Hematopoietic multipotent progenitor cell treated with erythropoietin and hydrocortisone succinate and interleukin-3 and kit ligand, for 8 days (in vitro differentiated cells): ENCODE measurements at places on chromosomes 3 and 15.

DNA sequence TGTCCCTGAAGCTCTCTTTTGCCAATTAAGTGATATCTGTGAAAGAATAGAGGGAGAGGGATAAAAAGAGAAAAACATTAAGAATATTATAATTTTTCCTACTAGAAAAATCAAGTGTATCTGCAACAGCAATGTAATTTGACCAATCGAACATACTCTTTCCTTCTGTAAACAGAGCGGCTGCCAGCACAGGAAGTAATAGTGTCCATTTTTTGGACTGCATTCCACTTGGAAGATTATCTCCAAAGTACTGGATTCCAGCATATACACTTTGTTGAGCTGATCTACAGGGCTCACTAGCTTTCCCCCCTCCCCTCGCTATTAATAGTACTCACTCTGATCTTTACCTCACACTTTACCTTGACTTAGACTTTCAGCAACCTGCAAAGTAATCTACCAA is 90.4 kb downstream of the SUCLG2 start:
- DNase-seq: no peak

DNA sequence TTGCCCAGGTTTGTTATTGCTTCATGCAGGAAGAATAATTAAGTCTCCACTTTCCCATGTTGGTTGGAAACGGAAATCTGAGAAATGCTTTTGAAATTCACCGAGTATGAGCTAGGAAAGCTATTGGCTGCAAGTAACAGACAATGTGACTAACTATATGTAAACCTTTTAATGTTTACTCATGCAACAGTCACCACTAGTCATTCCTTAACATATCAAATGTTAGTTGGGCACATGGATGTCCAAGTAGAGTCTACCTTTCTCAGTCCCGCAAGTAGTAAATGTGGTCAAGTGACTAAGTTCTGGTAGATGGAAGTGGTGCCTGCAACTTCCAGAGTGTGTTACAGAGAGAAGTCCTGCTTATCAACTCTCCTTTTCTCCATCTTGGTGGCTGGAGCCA is 52.5 kb downstream of the KLF15 start:
- DNase-seq: no peak

DNA sequence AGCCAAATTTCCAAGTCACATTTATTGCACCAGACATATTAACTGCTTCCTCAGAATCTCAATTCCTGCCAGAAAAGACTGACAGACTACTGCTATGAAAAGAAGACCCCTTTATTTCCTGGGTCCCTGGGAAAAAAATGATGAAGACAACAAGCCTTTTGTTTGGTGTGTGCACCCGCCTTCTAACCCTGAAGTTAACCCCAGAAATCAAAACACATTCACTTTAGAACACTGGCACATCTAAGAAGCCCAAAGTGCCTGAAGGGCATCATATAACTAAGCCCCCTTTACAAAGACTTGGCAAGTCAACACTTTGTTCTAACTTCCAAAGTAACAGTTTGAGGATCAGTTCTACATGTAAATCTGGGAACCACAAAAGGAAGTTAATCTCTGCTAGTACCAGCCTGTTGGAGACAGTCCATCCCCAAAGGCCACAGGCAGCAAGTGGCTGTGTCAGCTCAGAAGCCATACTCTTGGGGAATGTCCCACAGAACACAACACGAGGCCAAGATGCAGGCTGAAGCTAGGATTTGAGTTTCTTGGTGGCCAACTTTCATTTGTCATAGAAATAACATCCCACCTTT is 16.3 kb upstream of the ATP1B3 start:
- no peak for DNase-seq

DNA sequence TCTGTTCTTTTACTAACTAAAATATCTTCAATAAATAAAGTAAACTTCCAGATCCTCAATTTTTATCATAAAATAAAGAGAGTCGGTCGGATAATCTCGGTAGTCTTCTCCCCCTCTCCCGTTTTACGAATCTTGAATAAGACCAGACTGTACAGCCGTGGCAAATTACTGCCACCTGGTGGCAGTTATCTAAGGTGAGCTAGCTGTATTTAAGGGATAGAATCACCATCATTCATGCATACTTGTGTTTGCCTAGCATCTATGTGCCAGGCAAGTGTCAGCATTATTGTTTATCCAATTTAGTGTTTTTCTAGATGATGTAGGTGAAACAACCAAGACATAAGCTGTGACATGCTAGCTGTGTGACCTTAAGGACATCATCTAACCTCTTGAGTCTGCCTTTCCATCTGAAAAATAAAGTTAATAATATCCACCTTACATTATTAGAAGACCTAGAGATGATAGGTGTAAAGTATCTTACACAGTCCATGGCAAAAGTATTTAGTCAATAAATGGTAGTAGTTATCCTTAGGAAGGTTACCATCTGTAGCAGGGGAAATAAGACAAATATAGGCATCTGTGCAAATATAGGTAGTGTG is 21.3 kb downstream of the DUT start:
- DNase-seq: peak; percentile 83

DNA sequence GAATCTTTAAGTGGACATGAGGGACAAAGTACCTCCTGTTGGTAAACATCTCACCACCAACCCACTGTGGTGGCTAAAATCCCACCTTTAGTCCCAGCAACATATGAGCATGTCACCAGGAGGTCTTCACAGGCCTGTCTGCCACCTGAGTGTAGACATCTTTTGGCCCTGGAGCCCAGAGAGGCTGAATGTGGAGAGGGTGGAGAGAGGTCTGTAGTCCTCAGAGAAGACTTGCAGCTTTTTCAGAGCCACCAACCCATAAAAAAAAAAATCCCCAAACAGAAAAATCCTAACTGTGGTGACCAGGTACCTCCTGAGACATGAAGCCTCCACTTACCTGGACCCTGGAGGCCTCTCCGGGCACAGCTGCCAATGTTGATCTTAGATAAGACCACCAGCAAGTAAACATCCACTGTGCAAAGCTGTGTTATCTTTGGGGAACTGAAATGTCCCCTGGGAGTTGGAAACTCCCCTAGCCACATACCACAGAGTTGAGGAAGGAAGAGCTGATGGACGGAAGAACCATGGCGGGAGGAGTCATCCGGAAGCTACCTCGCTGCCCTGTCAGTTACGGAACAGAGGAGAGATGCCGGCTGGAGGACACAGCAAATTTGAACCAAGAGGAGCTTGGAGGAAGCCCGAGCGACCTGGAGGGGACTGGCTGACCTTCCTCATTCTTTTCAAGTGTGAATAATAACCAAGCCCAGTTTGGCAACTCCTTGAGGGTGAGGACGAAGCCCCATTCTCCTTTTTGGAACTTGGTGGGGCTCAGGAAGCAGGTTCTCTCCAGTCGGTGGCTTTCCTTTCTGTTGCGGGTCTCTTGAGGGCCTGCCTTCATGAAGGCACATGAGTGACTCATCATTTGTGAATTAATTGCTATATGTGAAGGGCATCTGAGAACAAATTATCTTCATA is at the start of gene GHRL:
Gene GHRL (minus strand): TSS at position 443 of the 915 bp plus-strand sequence. CDS start 2,767 bp downstream, outside the sequence.
- DNase-seq: peak; percentile 70

- DNase-seq: no peak
Observed at GRCh38 chr3:5059782-5060181, 62.3 kb upstream of the ARL8B start.

DNA sequence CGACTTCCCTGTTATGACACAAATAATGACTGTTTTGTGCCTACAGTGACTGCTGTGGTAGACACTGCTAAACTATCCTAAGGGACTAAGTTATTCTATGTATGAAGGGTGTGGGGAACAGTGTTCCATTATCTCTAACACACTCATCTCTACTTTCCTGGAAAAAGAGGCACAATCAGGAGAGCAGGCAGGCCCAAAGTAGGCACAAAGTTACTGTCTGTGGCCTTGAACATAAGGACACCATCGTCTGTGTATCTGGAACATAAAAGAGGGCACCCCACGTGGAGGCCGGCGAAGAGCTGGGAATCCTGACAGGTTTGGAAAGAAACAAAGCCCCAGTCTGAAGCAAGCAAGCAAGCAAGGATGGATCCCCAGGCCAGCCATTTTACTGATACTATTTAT is 1.5 kb downstream of the ABCC5 start:
- DNase-seq: peak; percentile 89

GRCh38 chr15:60899967-60900356 is 329.1 kb downstream of the RORA start:
- DNase-seq: no peak
